ENCODE measurements at places on chromosomes 3 and 15.

GRCh38 chr3:4745235-4745610 lies 234.0 kb upstream of the BHLHE40 start:
- no peak for DNase-seq

GRCh38 chr3:12766541-12766940 lies 7.5 kb upstream of the TMEM40 start:
- no peak for DNase-seq

DNA sequence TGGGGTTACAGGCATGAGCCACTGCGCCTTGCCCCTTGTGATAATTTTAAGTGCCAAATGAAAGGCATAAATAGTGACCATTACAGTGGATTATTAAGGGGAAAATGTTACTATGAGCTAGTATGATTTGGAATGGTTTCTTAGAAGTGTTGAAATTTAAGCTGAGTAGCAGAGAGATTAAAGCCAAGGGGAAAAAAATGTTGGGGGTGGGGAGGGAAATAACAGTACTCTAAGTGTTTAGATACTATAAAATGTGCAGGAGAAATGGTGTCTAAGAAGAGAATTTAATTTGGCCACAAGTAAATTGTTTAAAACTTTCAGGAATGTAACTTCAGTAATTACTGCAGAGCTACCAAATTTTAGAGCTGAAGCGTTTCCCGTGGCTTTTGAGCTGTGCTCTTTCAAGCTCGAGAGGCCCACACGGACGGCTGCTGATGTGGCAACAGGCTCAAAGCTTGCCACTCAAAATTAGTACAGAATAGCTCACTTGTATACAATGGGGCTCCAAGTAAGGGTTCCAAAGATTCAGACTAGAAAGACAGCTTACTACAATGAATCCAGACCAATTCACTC lies 23.9 kb upstream of the SLC12A8 start:
- DNase-seq, result no peak

- no peak for DNase-seq
Measured at GRCh38 chr3:38746641-38747040, 69.4 kb downstream of the SCN10A start.

DNA sequence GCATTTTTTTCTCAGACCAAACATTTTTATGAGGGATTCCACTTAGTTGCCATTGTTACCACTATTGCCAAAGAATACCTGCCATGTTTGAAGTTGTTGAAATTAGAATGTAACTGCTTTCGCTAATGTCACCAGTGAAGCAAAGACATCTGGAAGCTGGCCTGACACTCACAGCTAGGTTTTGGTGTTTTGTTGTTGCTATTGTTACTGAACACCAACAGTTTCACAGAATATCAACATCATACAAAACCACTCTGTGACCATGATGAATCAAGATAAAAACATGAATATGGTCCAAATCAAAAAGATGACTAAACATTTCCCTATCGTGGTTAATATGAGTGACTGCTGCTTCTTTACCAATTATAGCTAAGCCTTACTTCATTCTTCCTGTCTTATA lies 6.9 kb upstream of the CFAP20DC start:
- no peak for DNase-seq

DNA sequence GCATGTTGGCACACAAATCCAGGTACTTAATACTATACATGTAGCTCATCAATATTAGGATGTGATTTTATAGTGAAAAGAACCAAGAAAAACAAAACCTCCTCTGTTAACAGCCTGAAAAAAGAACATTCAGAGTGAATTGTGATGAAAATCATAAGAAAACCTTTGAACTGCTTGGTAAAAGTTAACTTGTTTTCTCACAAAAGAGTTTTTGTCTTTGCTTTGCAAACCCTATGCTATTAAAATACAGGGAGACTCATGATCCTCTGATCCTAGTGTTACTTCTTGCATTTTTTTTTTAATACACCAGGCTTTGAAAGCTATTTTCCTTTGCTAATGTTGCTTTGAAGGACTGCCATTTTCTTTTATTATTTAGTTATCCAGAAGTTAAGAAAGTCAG lies 23.7 kb downstream of the QTRT2 start:
- no peak for DNase-seq

GRCh38 chr15:45529613-45530012 lies 7.1 kb upstream of the SLC30A4 start:
- DNase-seq, result no peak

DNA sequence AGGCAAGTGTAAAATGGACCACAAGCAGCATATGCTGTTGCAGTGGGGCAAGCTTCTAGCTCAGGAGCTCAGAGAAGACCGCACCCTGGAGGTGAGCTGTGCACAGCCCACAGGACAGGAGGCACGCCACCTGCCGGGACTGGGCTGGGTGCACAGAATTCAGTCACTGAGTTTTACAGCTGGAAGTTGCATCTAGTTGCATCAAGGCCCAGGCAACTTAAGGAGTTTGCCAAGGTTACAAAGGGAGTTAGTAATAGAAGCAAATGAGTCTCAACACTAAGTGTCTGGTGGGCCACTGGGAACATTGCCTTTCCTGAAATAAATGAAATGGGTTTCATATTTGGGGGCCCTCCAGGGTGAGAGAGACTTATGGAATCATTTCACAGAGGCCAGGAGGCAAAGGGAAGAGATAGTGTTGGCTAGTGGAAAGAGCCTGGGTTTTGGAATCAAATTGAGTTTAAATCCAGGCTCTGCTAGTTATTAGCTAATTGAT lies 36.0 kb upstream of the TIMP4 start:
- DNase-seq, result no peak

DNA sequence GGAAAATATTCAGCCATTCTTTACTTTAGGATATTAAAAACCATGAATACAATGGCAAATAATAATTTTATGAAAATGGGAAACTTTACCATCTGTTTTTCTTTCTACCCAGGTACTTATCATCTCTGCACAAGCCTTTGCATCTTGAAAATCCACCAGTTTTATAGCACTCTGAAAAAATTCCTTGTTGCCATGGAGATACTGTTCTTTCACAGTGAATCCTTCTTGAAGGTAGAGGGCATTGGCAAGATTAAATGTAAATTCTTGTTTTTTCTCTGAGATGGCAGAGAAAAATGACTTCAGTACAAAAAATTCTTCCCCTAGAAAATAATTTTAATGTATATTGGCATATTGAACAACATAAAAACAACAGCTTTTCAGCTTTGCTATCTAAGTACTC lies 6.9 kb downstream of the SERPINI2 start:
- no peak for DNase-seq

Data from stimulated activated CD8-positive, alpha-beta memory T cell treated with anti-CD3 and anti-CD28 coated beads, Interleukin-15, amount 100 ng/mL, for 1 hour (primary cell).